ENCODE measurements at places on chromosomes 4 and X.

- no peak for DNase-seq
Observed at GRCh38 chr4:93480452-93480851, 348.1 kb upstream of the ATOH1 start.

DNA sequence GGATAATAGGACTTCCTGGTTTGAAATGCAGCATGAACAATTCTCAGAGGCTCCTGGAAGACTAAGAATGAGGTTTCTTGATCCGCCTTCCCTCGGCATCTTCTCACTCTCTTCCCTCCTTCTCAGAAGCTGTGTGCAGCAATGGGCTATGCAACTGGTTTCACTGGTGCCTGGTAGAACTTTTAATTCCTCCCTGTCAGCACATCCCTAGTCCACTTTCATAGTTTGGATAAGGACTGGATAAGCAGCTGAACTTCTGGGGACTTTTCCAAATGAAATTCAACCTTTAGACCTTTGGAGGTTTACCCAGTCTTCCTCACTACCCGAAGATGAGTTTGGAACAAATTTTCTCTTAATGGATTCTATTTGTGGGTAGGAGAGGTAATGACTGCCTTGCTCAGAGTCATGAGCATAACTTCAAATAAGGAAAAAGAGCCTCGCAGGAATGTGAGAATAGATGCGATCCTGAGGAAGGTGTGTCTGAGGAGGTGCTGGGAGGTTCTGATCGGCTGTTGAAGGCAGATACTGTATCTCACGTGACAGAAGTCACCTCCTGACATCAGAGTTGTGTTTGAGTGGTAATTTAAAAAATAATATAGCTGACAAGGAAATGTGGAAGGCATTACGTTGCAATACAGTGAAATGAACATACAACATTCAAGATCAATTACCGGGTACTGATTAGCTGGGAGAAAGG lies 56.0 kb upstream of the HAND2 start:
- DNase-seq = no peak

- DNase-seq = no peak
Observed at GRCh38 chrX:139720136-139720535, 12.2 kb upstream of the MCF2 start.

- no peak for DNase-seq
Observed at GRCh38 chr4:187021436-187022205, 298.0 kb upstream of the FAT1 start.

DNA sequence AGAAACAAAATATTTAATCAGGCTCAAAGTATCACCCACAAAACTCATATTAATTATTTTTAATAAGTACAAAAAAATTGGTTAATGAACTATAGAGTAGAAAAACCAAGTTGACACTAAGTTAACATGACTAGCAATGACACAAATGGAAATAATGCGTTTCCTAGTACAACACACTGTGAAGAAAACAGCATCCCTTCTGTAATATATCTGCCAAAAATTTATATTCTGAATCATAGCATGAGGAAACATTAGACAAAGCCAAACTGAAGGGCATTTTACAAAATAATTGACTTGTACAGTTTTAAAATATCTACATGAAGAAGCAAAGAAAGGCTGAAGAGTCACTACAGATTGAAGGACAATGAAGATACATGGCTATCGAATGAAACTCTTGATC lies 477.6 kb upstream of the INTU start:
- no peak for DNase-seq

All from T-helper 9 cell (primary cell).